ENCODE measurements at places on chromosomes 2 and 18. TPM values are rescaled to one million over a fixed set of nuclear protein-coding genes. Genes with fewer than 3 reads are reported as not detected.

The STK11IP gene
- total RNA-seq: 22.8 TPM

The RGPD6 gene
- 71.9 TPM for total RNA-seq

The TRABD2A gene
- total RNA-seq: 1.5 TPM

GRCh38 chr18:30491815-30492551, 550.6 kb downstream of the DSC3 start:
- no peak for DNase-seq

The ADRA2B gene
- 2.0 TPM for total RNA-seq

GRCh38 chr2:219789476-219789875, 162.0 kb downstream of the SLC4A3 start:
- peak; percentile 50 for DNase-seq

DNA sequence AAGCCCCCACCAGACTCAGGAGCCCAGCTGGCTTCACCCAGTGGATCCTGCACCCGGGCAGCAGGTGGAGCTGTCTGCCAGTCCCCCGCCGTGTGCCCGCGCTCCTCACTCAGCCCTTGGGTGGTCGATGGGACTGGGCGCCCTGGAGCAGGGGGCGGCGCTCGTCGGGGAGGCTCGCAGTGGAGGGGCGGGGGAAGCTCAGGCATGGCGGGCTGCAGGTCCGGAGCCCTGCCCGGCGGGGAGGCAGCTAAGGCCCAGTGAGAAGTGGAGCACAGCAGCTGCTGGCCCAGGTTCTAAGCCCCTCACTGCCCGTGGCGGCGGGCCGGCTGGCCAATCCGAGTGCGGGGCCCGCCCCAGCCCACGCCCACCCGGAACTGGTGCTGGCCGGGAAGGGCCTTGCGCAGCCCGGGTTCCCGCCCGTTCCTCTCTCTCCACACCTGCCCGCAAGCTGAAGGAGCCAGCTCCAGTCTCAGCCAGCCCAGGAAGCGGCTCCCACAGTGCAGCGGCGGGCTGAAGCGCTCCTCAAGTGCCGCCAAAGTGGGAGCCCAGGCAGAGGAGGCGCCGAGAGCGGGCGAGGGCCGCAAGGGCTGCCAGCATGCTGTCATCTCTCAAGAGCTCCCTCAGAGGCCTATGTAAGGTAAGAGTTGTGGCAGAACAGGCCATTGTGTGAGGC, 1307.8 kb upstream of the TMEFF2 start:
- DNase-seq: no peak

DNA sequence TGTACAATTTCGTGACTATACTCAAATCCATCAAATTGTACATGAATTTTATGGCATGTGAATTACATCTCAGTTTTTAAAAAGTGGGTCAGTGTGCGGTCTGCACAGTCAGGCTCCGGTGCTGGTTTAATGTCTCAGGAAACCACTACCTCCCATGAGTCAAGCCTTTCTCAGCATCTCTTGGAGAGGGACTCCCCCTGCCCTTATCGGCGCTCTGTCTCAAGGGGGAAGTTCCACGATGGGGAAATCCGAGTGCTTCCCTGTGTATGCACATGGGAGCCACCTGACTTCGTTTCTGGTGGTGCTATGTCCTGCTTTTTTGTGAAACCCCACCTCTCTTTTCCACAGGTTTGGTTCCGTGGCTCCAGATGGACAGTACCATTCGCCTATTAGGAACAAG, 72.5 kb downstream of the ACOXL start:
- no peak for DNase-seq

DNA sequence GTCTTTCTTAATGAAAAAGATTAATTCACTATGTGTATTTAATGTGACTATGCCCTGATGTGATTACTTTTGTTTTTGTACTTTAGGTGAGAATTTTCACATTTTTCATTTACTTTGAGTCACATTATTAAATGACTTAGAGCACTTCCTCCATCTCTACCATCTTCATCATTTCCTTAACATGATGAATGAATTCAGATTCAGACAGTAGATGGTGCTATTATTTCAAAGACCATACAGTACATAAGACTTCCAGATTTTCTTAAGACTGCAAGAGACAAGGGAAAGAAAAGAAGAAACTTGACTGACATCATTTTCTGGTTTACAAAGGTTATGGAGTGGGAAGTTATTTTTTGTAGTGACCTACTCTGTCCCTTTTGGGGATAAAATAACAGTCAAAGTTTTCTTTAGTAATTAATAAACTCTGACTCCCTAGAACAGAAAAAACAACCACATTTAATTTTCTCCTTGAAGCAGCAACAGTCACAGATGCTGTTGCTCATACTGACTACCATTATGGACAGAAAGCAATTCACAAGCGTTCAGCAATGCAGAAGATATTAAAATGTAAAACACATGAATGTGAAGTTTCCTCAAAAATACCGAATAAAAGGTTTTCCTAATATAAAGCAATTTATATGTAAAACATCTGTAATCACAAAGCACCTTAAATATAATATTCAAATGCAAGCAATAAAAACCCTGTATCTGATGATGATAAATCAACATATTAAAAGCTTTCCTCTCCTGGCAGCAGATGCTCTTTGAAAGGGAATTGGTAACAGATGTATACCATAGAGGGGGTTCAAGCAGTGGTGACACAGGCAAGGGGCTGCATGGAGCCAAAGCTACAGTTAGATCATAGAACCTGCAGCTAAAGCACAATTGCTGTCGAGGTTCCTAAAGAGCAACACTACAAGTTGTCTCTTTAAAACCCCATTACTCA, 1010.9 kb upstream of the NXPH2 start:
- DNase-seq: peak; percentile 57

The KCNJ13 gene
- total RNA-seq: 0.79 TPM

DNA sequence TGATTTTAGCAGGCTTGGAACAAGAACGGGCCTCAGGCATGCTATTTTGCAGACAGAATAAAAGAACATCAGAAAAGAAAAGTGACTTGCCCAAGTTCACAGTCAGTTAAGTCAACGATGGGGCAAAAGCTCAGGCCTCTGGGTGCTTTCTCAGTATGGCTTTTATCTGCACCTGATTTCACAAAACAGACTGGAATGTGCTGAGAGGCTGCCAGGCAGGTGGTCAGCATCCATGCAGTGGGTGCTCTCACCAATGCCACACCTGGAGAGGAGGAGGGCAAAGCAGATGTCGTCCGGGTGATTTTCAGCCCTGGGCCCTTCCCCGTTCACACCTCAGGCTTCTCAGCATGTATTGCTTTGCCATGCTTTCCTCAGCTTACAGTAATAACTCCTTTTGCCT, 854.6 kb downstream of the RNF144A start:
- no peak for DNase-seq

DNA sequence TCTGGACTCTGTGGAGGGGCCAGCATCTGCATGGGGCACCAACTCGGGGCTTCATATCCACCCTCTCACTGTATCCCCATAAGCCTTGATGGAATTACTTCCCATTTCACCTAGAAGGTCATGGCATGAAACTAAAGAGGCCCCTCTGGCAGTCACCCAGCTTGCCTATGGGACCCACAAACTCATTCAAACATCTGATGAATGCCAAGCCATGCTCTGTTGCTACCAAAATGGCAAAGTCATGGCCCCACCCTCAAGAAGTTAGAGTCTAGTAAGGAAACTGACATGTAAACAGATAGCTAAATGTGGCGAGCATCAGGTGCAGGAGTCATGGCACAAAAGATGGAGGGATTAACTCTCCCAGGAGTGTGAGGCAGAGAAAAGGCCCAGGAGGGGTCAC, 14.5 kb downstream of the CYB5A start:
- no peak for DNase-seq
